ENCODE measurements at places on chromosomes 2 and 18. TPM values are rescaled to one million over a fixed set of nuclear protein-coding genes. Genes with fewer than 3 reads are reported as not detected.

DNA sequence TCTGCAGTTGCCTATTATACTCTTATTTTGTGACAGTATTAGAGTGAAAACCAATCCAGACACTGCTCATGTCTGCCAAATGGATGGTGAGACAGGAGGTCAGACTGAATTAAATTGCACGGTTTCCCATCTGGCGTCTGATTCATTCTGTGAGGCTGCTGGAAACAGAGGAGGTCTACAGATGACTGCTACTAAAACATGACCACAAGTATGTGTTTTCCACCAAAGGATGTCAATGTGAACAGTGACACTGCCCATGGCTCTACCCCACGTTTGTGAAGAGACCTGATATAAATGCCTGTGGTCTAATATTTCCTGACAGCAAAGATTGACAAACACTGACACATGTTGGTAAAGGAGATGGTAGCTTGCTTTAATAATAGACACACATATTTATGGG is 104.3 kb upstream of the ST6GAL2 start:
- no peak overlapping the region for H3K4me3 ChIP-seq
- H3K36me3 ChIP-seq = no peaks in the 10 kb centered on the region
- no peaks in the 10 kb centered on the region for H3K27me3 ChIP-seq
- no peak for DNase-seq

DNA sequence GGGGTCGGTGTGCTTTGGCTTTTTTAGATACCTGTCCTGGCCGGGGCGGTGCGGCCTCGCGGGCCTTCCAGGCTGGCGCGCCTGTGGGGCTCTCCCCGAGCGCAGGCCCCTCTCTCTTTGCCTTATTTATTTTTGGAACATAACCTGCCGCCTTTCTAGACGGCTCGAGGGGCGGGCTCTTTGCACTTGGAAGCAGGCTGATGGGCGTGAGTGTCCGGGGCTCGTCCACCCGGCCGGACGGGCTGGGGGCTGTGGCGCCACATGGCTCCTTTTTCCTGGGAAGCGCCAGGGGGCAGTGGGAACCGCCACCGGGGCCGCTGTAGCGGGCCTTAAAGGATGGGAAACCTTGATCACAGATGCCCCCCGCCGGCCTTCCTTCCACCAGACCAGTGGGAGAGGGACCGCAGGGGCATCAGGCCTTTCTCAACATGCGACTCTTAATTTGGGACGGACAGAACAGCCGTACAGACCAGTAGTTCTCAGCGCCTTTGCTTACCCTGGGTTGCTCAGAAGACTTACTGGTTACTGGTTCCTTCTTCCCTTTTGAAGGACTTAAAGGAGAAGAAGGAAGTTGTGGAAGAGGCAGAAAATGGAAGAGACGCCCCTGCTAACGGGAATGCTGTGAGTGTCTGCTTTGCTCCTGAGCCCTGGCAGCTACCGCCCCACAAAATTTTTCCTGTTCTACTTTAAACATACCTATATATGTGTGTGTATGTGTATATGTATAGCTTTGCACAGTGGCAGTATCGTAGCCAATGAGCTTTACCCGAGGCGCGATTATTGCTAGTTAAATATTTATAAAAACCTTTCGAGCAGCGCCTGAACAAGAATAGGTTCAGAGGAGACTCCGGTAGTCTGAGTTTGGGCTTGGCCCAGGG is 2.7 kb downstream of the PTMA start:
- peak overlapping the region; percentile 75 for H3K4me3 ChIP-seq
- no peak overlapping the region for H3K27ac ChIP-seq
- no peaks in the 10 kb centered on the region for H3K4me1 ChIP-seq
- DNase-seq = peak; percentile 64
- peaks cover 3% of the 10 kb centered on the region for H3K36me3 ChIP-seq

- H3K4me3 ChIP-seq = no peak overlapping the region
- H3K27ac ChIP-seq = no peak overlapping the region
- no peaks in the 10 kb centered on the region for H3K36me3 ChIP-seq
- H3K27me3 ChIP-seq = no peaks in the 10 kb centered on the region
- no peaks in the 10 kb centered on the region for H3K4me1 ChIP-seq
Observed at GRCh38 chr2:28480403-28481049, 15.3 kb upstream of the PLB1 start.

GRCh38 chr2:238513346-238513745 is 86.6 kb downstream of the ASB1 start:
- no peaks in the 10 kb centered on the region for H3K36me3 ChIP-seq
- no peaks in the 10 kb centered on the region for H3K27me3 ChIP-seq
- H3K4me1 ChIP-seq = no peaks in the 10 kb centered on the region
- DNase-seq = peak; percentile 54
- no peak overlapping the region for H3K4me3 ChIP-seq

DNA sequence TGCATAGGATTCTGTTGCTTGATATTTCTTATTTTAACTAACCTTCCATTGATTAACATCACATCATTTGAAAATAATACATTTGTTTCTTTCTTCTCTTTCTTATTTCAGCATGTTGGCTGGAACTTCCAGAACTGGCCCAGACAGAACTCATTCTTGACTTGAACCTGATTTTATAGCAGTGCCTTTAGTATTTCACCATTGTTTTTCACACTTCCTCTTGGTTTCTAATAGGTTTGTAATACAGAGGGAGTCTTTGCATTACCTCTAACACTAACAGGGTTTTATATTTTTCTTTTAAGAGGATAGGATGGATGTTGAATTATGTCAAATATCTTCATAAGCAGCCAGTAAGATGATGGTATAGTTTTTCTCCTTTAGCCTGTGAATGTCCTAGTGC is 39.2 kb downstream of the SEMA4F start:
- H3K4me1 ChIP-seq = no peaks in the 10 kb centered on the region
- H3K27me3 ChIP-seq = no peaks in the 10 kb centered on the region

The MOB4 gene
- 36.1 TPM for total RNA-seq

The CNTNAP5 gene
- total RNA-seq = not detected

DNA sequence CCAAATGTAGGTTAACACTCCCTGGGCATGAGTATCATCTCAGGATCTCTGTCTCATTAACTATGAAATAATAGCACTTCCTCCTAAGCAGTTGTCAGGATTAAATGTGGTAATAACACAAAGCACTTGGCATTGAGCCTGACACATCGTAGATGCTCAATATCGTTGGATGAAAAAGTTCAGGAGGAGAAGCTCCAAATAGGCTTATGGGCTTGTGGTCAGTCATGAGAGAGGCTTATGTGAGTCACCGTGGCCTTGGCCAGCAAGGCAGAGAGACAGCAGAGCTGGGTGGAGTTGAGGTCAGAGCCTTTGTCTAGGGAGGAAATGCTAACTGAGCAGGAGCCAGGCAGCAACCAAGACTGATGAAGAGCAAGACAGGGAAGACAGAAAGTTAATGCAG is 68.3 kb upstream of the PPM1B start:
- no peaks in the 10 kb centered on the region for H3K36me3 ChIP-seq
- no peak overlapping the region for H3K27ac ChIP-seq
- H3K4me3 ChIP-seq = no peak overlapping the region
- H3K4me1 ChIP-seq = no peaks in the 10 kb centered on the region

The FSHR gene
- not detected for total RNA-seq

DNA sequence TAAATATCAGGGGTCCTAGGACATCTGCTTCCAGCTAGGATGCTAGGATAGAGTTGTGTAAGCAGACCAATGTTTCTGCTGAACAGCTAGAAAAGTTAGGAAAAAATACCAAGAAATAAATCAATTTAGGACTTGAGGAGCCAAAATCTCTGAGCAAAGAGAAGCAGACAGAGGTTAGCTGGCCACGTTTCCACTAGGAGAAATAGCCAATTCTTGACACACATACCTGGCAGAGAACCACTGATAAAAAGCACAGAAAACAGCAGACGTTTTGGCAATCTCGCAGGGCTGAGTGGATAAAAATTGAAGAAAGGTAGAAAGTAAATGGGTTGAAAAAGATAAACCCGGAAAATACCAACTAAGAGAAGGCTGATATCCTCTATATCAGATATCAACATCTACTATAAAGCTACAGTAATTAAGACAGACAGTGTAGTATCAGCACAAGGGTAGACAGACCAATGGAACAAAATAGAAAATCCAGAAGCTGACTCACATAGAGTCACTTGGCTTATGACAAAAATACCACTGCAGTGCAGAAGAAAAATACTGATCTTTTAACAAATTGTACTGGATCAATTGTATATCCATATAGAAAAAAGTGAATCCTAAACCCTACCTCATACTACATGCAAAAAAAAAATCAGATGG is 306.1 kb upstream of the KLHL29 start:
- no peaks in the 10 kb centered on the region for H3K36me3 ChIP-seq
- H3K27me3 ChIP-seq = no peaks in the 10 kb centered on the region
- H3K4me1 ChIP-seq = no peaks in the 10 kb centered on the region
- no peak for DNase-seq
- no peak overlapping the region for H3K27ac ChIP-seq
- H3K4me3 ChIP-seq = no peak overlapping the region

- no peaks in the 10 kb centered on the region for H3K4me1 ChIP-seq
- no peak for DNase-seq
- no peaks in the 10 kb centered on the region for H3K27me3 ChIP-seq
- no peak overlapping the region for H3K27ac ChIP-seq
Observed at GRCh38 chr18:56487801-56488200, 150.6 kb downstream of the TXNL1 start.

DNA sequence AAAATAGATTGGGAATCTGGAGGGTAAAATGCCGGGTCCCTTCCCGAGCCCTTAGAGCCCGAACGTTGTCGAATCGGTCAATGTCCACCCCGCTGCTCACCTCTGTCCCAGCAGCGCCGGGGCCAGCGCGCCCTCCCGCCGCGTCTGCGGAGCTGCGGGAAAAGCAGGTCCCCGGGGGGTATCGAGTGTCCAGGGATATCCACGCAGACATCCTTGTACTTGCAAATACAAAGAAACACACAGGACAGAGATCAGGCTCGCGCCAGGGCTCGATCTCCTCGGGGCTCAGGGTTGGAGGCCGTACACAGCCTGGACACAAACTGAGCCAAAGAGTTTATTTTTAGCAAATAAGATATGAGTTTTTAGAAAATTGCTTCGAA is 2.3 kb upstream of the GATA6 start:
- no peaks in the 10 kb centered on the region for H3K27me3 ChIP-seq
- DNase-seq = no peak
- H3K4me3 ChIP-seq = peak overlapping the region; percentile 81
- peaks cover 7% of the 10 kb centered on the region for H3K36me3 ChIP-seq

- no peaks in the 10 kb centered on the region for H3K27me3 ChIP-seq
- no peaks in the 10 kb centered on the region for H3K36me3 ChIP-seq
- H3K4me1 ChIP-seq = peaks cover 3% of the 10 kb centered on the region
- DNase-seq = no peak
Observed at GRCh38 chr2:163553601-163554000, 182.2 kb downstream of the FIGN start.

DNA sequence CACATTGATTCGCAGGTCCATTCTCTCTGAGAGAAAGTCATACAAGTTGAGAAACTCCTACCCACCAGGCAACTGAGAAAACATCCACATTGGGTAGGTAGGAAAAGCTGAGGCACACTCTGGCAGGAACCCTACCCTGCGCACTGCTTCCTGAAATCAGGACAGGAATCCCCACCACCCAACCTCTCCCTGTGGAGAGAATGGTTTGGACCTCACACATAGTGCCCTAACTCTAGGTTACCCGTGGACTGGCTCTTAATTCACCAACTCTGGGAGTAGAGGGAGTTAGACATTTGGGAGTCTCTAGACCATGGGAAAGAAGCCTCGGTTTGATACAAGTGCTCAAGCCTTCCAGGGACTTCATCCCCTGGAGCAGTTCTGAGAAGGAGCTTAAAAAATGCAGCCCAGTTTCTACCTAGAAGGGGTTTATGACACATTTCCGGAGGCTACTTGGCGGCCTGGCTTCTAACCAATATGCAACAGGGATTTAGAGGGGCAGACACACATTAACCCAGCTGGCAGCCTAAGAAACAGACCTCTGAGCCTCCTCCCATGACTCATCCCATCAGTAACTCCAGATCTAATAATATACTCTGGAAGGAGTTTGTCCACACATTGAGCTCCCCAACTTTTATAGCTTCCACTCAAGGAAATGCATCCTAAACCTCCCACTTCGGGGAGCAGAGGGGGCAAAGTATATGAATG is 136.7 kb downstream of the EML6 start:
- H3K36me3 ChIP-seq = no peaks in the 10 kb centered on the region
- no peaks in the 10 kb centered on the region for H3K4me1 ChIP-seq
- no peak overlapping the region for H3K27ac ChIP-seq
- DNase-seq = no peak
- H3K4me3 ChIP-seq = no peak overlapping the region
- no peaks in the 10 kb centered on the region for H3K27me3 ChIP-seq
